ENCODE measurements at places on chromosomes 4 and X.

- DNase-seq, result no peak
Observed at GRCh38 chr4:120109406-120109805, 42.8 kb upstream of the MAD2L1 start.

DNA sequence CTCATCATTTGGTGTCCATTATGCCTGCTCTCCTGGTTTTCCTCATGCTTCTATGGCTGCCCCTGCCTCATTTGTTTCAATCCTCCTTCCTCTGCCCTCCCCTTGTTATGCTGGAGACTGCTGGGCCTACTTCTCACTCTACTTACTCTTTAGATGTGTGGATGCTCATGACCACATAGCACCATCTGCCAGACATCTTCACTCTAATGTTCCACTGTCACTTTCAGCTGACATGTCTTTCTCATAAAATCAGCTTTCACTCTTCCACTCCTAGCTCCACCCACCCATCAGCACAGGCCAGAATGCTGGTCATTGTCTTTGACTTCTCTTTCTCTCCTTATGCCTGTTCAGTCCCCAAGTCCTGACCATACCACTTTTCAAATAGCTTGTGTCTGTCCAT, 86.8 kb downstream of the REPS2 start:
- no peak for DNase-seq

DNA sequence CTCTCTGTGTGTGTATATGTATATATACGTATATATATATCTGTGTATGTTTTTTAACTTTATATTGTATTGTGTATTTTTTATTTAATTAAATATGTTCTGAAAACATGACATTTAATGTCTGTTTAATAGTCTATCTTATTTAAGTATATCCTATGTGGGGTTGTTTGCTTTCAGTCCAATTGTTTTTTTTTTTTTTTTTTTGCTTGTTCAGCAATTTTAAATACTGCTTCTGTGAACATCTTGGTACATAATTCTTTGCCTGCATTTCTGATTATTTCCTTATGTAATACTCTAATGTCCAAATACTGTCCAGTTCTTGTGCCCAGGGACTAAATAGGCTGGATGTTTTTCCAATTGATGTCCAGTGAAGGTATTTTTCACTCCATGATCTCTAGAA, 45.1 kb upstream of the MAD2L1 start:
- DNase-seq, result no peak

GRCh38 chr4:85165808-85166207, 199.3 kb upstream of the WDFY3 start:
- DNase-seq, result no peak

DNA sequence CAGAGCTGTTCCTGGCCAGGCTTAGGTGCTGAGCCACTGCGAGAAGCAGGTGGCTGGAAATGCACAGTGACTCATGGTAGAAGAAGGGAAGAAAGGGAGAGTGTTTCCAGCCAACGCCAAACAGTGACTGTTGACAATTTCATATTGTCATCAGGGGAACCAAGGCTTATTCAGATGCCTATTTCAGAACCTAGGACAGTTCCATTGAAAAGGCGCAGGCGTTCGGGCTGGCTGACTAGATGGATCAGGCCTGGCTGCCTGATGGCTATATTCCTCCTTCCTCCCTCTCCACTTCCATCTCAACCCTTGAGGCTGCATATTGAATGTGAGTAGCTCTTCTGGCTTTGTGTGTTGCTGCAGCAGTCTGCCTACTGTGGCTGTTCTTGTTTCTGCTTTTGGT, 73.0 kb upstream of the FRMPD4 start:
- no peak for DNase-seq

- DNase-seq, result no peak
Observed at GRCh38 chr4:113436360-113436759, 325.2 kb downstream of the CAMK2D start.

DNA sequence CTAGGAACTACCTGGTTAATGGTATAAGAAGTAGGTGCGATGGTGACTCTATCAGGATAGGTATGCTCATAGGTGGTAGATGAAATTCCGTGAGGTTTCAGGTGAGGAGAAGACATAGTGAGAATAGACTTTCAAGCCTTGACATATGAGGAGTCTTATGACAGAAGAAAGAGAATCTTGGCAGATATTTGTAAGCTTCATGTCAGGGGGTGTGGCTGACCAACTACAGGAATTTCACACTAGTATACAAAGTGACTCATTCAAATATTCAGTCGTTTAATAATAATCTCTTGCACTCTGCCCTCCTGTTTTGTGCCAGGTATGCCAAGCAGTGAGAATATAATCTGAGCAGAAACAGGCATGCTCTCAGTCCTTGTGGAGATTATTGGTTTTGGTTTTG, 22.8 kb downstream of the PACRGL start:
- no peak for DNase-seq

DNA sequence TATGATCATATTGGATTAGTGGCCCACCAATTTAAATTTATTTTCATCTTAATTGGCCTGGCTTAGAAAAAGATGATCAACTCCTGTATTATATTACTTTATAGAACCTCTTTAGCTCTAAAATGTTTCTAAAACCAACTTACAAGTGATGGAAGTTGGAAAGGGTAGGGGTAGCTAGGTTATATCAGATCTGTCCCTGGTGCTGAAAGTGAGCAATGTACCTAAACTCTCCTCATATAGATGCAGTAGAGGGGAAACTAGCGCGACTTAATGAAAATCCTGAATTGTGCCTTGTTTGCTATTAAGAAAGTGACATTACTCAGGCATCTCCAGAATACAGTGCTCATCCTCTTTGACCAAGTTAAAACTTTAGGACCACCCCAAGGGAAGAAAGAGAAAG, 7.5 kb upstream of the PTCHD1 start:
- no peak for DNase-seq

- no peak for DNase-seq
Observed at GRCh38 chrX:40644821-40645358, 2.5 kb downstream of the CXorf38 start.

GRCh38 chr4:184544788-184545409, 70.5 kb upstream of the IRF2 start:
- DNase-seq, result no peak

- DNase-seq, result no peak
Observed at GRCh38 chr4:142558851-142559250, 287.2 kb downstream of the INPP4B start.

DNA sequence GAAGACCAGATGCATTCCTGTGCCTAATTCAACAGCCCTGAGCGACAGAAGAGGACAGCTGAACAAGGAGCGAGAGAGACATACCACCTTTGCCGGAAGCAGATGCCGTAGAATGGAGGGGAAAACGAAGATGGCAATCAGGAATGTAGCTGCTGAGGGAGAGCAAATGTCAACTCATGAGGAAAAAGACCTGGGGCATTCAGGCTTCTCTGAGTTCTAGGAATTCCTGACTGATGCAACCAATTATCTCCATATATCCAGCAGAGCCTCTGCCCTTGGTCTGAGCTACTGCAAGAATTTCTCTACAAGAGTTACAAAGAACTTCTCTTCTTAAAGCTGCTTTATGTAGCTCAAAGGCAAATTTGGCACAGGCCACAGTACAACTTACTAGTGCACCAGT, 40.5 kb upstream of the INPP4B start:
- DNase-seq, result no peak

GRCh38 chrX:78532363-78532762, 126.8 kb downstream of the RTL3 start:
- DNase-seq, result no peak

- no peak for DNase-seq
Observed at GRCh38 chr4:71293705-71294104, 45.1 kb upstream of the SLC4A4 start.

DNA sequence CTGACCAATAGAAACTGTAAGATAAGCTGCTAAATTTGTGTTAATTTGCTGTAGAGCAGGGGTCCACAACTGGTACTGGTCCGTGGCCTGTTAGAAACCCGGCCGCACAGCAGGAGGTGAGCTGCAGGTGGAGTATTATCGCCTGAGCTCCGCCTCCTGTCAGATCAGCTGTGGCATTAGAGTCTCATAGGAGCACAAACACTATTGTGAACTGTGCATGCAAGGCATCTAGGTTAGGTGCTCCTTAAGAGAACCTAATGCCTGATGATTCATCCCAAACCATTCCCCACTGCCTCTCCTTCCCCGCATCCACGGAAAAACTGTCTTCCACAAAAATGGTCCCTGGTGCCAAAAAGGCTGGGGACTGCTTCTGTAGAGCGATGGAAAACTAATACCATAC, 19.7 kb downstream of the FBXW7 start:
- DNase-seq, result no peak

GRCh38 chrX:16368696-16369095, 201.4 kb downstream of the MAGEB17 start:
- no peak for DNase-seq

DNA sequence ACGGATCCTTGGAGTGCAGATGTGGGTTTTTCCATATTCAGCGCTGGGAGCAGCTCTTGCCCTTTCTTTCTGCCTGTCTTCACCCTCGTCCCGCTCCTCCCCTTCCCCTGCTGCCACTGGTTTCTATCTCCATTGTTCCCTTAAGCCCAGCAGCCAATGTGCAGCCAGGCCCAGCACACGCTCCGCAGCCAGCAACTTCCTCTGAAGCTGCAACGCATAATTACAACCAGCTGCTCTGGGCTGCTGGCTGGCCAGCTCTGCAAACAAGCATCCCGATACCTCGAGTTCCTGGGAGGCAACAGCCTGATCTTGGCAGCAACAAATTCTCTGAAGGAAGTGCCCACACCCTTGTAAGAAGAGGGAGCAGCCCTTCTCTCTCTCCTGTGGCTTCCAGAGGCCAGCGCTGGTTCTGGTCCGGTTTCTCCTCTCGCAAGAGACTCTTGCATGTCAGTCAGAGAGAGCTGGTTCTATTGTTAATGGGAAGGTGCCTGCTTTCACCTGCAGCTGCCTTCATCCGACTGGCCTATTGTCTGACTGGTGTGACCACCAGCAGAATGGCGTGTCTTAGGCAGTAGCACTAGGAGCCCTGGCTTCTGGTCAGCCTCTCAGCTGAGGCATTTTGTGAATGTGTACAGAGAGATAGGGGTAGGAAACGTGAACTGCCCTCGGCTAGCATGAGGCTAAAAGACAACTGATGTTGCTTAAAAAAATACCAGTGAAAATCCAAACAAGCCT, 83.8 kb upstream of the MAML3 start:
- DNase-seq, result no peak

DNA sequence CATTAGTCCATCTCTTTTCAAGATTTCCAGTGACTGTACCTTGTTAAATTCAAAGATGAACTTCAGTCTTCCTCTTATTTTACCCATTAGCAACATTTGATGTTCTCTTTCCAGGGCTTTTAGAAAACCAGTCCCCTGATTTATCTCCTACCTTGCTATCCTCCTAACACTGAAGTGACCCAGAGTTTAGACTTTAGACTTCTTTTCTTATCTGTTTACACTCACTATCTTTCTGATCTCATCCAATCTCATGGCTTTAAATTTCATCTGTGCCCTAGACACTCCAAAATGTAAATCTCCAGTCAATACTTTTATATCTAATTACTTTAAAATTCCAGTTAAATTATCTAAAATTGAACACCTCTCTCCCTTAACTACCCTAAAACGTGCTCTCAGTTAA, 13.5 kb upstream of the CXXC4 start:
- no peak for DNase-seq

- no peak for DNase-seq
Observed at GRCh38 chr4:169267070-169267469, 3.7 kb downstream of the SH3RF1 start.

DNA sequence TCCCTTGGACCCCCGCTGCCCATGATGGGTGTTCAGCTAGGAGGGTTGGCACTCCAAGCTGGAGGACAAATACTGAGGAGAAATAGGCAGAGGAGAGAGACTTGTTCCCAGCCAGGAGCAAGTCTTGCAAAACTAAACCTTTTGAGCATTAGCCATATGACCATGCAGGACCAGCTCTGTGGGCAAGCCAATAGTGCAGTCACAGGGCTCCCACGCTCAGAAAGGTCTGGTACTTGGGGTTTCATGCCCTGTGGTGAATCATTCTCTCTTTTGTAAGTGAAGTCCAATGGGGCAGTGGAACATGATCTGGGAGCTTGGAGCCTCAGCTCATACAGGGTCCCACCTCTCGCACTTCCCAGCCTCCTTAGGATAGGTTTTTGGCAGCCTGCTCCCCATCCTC, 300.9 kb downstream of the BCOR start:
- DNase-seq, result no peak

DNA sequence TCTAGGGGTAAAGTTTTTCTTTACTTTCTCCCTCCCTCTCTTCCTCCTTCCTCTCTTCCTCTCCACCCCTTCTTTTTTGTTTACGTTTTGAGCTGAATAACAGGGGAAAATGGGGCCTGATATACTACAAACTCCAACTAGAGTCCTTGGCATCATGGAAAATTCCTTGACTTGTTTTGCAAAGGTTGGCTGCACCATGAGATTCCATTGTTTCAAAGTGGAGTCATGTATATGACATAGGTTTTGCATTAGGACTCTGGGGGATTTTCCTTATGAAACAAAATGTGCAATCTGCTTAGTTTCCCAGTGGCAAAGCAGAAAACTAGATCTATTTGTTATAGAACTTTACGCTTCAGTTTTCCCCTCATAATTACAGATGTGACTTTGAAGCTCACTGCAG, 233.5 kb upstream of the PGRMC2 start:
- no peak for DNase-seq

GRCh38 chr4:62359441-62360155, 1159.5 kb downstream of the ADGRL3 start:
- DNase-seq, result no peak

DNA sequence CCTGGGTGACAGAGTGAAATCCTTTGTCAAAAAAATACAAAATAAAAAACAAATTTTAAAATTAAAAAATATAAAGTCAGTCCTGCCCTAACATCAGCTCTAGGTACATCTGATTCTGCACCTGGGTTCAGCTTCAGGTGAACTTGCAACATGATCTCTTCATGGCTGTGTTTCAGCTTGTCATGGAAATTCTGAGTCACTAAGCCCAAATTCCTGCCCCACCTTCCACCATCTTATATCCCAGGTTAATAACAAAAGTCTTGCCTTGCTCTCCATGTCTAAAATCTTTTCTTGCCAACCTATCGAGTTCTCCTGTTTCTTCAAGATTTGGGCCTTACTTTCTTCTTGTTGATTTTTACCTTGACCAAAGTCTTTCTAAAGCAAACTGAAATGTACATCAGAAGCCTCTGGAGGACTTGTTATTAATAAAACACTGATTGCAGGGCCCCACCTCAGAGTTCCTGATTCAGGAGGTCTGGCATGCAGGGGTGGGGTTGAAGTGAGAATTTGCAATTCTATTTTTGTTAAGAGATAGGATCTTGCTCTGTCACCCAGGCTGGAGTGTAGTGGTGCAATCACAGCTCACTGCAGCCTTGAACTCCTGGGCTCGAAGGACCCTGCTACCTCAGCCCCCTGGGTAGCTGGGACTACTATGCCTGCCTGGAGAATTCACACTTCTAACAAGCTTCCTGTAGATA, 125.8 kb upstream of the VCX3A start:
- DNase-seq, result no peak

GRCh38 chr4:111954550-111954949, 190.7 kb upstream of the FAM241A start:
- no peak for DNase-seq
